ENCODE measurements at places on chromosomes 11 and 22. TPM values are rescaled to one million over a fixed set of nuclear protein-coding genes. Genes with fewer than 3 reads are reported as not detected.

Gene CD6
- 1.7 TPM for polyA plus RNA-seq

Gene FRMD8
- polyA plus RNA-seq = 15.8 TPM

Gene BEST1
- 4.4 TPM for polyA plus RNA-seq

Gene ACTN3
- not detected for polyA plus RNA-seq

GRCh38 chr22:45845076-45845487, 131.9 kb downstream of the WNT7B start:
- DNase-seq = no peak

GRCh38 chr11:61111786-61112517, 9.7 kb downstream of the CD5 start:
- no peak for DNase-seq

DNA sequence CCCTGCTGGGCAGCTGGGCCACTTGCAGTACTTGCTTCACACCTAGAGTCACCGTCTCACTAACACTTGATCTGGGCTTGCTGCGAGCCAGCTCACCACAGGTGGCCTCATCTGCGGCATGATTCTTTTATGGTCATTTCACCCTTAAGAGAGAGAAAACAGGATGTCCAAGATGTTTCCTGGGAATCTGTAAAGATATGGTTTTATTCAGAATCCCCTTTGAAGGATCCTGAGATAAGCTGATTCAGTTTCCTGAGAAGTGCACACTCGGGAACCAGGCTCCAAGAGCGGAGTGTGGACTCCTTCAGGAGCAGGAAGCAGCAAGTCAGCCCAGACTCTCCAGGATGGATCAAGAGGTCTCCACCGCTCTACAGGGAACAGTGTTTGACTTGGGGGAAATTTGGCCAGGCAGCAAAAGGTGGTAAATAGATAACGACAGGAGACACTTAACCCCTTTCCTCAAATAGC, 21.8 kb upstream of the TP53AIP1 start:
- no peak for DNase-seq

DNA sequence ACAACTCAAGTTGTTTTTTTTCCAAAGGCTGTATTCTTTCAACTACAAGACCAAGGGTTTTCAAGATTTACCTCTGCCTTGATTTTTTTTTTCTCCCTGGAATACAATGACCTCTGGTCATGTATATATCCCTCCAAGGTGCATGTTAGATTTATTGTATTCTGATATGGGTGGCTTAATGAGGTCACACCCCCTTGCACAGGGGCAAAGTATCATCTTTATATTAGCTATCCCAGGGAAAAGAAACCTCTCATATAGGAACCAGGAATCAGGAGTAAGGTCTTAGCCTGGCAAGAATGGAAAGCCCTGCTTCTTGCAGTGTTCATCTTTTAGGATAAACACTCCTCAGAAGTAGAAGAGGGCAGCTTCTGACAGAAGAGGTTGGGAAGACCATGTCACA, 516.9 kb upstream of the TENM4 start:
- DNase-seq = no peak

DNA sequence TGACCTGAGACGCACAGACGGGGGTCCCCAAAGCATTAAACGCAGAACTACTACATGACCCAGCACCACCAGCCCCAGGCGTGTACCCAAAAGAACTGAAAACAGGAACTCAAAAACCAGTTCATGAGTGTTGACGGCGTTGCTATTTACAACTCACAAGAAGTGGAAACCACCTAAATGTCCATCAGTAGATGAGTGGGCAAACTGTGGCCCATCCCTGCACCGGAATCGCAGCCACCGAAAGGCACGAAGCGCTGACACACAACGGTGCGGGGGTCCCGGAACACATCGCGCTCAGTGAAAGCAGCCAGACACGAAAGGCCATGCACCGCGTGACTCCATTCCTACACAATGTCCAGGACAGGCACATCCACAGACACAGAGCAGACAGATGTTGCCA, 79.2 kb downstream of the TRMU start:
- no peak for DNase-seq

Data from left lung (tissue), 14 donors.